ENCODE measurements at places on chromosomes 6 and 20.

DNA sequence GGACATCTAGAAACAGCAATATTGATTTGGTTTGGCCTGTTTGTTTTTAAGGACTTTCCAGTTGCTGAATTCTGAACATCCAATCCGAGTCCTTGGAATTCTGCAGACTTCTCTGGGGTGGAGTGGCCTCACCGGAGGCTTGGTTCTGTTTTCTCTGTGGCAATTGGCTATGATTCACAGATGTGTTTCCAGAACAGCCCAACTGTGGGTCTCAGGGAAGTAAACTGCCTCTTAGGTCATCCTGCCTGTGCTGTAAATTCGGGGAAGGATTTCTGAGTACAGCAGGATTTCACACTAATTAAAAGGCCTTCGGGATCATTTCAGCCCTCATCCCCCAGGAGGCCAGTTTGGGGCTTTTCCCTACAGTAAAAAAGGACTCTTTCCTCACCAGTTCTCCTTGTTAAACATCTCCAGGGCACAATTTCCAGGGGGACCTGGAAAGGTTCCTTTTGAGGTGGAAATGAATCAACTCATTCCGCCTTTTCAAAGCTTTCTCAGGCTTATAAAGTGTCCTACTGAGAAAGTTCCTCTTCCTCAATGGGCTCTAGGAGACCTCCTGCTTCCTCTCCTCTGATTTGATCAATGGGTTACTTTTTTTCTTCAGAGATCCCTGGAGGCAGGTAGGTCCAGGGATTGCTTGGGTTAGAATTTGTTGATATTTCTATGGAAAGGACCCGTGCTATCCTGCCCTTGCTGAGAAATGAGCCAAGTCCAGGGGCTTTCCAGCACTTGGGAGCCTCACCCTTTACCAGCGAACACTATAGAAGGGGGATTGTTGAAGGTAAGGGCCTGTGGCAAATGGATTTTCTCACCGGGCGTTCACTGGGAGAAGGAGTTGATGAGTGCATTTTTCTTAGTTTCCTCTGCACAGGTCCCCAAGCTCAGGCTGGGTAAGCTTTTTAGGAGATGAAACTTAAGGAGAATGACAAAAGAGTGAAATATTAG lies 114.6 kb downstream of the CLIC5 start:
- DNase-seq, result no peak

DNA sequence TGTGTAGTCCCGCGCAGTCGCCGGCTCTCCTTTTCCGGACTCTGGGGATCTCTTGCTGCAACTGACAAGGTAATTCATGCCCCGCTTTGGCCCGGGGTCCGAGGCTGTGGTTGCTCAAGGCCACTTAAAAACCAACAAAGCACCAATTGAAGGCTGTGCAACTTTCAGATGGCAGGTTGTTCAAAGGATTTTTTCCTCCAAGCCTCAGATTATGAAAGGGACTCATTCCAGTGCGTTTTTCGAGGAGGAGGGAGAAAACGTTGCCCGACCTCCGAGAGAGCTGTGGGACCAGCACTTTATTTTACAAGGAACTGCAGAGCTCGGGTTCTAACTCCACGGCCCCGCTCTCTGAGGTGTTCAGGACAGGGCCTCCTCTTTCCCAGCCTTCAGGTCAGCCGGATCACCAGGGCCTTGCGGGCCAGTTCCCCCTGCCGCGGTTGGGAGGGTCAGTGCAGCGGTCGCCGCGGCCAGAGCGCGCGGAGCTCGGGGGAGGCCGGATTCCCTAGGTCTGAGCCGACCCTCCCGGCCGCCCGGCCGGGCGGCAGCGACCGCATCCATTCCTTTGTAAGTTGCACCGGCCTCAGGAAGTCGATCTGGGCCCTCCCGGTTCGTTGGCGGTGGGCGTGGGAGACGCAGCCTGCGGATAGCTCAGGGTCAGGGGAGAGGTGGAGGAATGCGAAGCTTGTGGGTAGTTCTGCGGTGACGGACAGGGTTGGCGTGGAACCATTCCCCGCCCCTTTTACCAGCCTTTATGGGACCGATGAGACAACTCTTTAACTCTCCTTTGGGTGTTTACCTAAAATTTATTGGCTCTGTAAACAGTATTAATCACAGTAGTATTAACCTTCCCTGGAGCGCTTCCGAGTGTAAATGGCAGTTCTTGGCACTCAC lies 1.6 kb downstream of the UTRN start:
- no peak for DNase-seq

- no peak for DNase-seq
Observed at GRCh38 chr6:130500693-130501092, 134.9 kb downstream of the TMEM200A start.

DNA sequence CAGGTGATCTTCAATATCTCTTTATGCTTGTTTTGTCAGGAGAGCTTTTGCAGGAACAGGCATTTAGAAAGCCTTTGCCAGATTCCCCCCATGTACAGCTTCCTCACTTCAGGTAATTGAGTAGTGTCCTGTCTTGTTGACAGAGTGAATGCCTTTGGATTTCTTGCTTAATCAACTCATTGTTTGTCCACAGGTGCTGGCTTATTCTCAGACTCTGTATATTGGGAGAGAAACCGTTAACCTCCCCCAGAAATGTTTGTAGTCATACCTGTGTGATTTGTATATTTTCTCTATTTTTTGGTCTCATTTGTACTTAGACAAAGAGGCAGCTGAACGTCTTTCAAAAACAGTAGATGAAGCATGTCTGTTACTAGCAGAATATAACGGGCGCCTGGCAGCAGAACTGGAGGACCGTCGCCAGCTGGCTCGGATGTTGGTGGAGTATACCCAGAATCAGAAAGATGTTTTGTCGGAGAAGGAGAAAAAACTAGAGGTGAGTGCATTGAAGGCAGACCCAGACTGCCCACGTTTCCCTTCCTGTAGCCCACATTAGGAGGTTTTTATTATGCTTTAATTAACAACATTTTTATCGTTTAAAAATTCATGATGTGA lies 32.3 kb downstream of the RPRD1B start:
- no peak for DNase-seq

GRCh38 chr6:143055213-143055612 lies 5.5 kb upstream of the AIG1 start:
- DNase-seq, result no peak

GRCh38 chr6:7544597-7544996 lies 3.1 kb downstream of the DSP start:
- DNase-seq, result no peak

- DNase-seq, result no peak
Observed at GRCh38 chr6:72413884-72414283, 208.0 kb upstream of the KCNQ5 start.

DNA sequence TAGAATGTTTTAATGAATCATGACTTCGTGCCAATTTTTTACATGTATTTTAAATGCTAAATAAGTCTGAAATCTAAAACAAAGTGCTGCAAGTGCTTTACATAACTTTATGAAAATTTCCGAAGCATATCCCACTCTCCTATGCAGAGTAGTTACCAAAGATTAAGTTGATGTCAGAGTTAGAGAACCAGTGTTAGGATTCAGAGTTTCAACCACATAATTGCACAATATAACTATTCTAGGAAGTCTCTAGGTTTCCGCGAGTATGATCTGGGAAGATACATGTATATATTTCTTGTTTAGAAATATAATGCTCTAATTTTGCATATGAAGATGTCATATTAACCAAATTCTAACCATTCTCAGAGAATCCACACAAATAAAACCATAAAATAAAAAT lies 74.8 kb downstream of the ASCC3 start:
- no peak for DNase-seq

DNA sequence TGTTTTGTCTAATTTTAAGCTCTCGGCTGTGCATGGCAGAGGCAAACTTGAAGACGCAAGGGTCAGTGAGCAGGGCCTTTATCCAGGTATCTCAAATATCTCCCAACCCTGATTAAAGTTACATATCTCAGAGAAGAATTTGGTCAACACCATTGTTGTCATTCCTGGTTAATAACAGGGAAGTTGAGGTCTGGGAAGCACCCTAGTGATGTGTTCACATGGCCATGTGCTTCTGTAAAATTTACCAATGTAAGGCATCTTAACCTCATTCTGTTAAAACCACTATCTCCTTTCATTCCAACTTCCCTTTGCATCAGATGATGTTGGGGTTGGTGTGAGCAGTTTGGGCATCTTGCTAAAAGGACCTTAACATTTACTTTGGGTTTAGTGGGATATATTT lies 4.0 kb upstream of the FAM110A start:
- DNase-seq, result no peak

Data from stimulated activated CD4-positive, alpha-beta T cell treated with anti-CD3 and anti-CD28 coated beads, Interleukin-4, amount 100 ng/mL, for 24 hours (primary cell).